Frontal cortex (tissue), 4 donors: ENCODE measurements at places on chromosomes 11 and 22. TPM values are rescaled to one million over a fixed set of nuclear protein-coding genes. Genes with fewer than 3 reads are reported as not detected.

GRCh38 chr22:32407312-32407711 lies 4.7 kb downstream of the RTCB start:
- DNase-seq: no peak

GRCh38 chr11:32079553-32079952 lies 11.3 kb upstream of the RCN1 start:
- no peak for DNase-seq

GRCh38 chr11:114928260-114928870 lies 250.0 kb downstream of the NXPE2 start:
- no peak for DNase-seq

DNA sequence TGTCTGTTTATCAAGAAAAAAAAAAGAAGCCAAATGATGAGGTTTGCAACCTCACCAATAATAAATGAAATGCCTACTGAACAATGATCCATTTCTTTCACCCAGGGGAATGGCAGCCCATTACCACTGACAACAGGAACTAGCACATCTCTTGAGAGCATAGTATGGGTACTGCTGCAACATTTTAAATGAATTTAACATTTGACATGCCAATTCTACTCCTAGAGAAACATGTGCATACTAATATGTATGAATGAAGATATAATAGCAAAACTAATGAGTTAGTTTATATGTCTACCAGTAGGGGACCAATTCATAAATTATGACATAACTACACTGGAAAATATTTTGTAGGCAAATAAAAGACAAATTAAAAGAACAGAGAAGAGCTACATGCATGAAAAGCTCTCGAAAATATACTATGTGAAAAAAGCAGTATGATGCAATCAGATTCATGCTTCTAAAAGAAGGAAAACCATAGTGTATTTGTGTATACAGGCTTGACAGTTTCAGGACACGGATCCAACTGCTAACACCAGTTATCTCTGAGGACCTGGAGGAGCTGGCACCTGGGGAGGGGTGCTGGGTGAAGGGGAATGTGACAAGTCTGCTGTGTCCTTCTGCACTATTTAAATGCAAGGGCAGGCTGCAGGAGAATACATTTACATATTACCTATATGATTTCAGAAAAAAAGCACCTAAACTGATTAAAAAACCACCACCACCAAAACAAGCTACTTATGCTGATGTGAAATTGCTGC lies 6.9 kb downstream of the SMCO4 start:
- DNase-seq: no peak

DNA sequence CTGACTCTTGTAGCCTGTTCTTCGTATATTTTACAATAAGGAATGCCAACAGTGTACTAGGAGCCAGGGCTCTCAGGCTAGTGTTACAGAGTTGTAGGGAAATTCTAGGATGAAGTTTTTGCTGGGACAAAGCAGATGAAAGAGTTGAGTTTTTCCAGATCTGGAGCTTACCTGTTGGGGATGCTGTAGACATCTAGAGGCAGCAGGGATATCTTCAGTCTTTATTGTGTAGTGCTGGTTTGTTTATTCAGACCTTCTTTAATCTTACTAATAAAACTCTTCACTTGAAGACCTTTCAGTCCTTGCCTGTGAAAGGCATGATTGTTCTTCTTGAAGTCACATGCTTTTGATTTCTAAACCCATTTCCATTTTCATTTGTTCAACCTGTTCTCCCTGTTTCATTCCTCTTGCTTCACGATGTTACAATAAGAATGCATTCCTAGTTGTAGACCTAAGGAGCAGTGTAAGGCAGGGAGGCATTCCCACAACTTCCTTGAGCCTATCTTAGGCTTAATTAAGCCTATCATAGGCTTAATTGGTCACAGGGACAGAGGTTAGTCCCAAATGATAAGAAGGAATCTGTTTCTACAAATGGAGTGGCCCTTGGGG lies 7.9 kb upstream of the SLC37A2 start:
- no peak for DNase-seq

- DNase-seq: no peak
Measured at GRCh38 chr11:68925611-68926010, 21.9 kb downstream of the IGHMBP2 start.

- no peak for DNase-seq
Measured at GRCh38 chr11:46889251-46889650, 29.1 kb downstream of the LRP4 start.

GRCh38 chr11:86101941-86102407 lies 33.1 kb upstream of the PICALM start:
- DNase-seq: no peak

- DNase-seq: no peak
Measured at GRCh38 chr22:39530116-39530515, 2.4 kb downstream of the RPS19BP1 start.

The POLR3H gene
- 24.1 TPM for total RNA-seq

The TCN1 gene
- not detected for total RNA-seq

The TSSK2 gene
- not detected for total RNA-seq

The TECTA gene
- 2.0 TPM for total RNA-seq
